Natural killer cell (primary cell): ENCODE measurements at places on chromosomes 12 and 14. TPM values are rescaled to one million over a fixed set of nuclear protein-coding genes. Genes with fewer than 3 reads are reported as not detected.

DNA sequence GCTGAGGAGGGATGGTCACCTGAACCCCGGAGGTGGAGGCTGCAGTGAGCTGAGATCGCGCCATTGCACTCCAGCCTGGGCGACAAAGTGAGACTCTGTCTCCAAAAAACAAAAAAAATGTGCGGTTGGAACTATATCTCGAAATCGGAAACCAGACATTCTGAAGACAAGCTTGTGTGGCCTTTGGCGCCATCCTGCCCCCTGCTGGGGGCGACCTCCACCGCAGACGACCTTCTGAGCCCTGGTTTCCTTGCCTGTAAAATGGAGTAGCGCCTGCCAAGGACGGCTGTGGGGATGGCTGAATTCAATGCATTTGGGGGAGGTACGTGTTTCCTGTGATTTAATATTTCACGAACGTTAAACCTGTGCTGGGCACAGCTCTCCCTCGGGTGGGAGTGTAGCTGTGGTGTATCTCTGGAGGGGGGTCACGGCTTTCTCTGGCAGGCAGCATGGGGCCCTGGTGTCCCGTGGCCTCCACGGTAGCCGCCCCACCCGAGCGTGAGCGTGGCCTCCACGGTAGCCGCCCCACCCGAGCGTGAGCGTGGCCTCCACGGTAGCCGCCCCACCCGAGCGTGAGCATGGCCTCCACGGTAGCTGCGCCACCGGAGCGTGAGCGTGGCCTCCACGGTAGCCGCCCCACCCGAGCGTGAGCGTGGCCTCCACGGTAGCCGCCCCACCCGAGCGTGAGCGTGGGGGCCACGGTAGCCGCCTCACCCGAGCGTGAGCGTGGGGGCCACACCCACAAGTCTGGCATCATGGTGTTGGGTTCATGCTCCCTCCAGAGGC lies 55.3 kb downstream of the LRCOL1 start:
- H3K4me3 ChIP-seq: no peak overlapping the region
- peaks cover 2% of the 10 kb centered on the region for H3K36me3 ChIP-seq

Gene CSRP2
- not detected for total RNA-seq

Gene CISTR
- not detected for total RNA-seq

Gene SERPINA10
- total RNA-seq: not detected

GRCh38 chr14:43894534-43894933 lies 612.5 kb downstream of the FSCB start:
- H3K4me3 ChIP-seq: no peak overlapping the region
- DNase-seq: peak; percentile 3
- no peaks in the 10 kb centered on the region for H3K36me3 ChIP-seq
- H3K27me3 ChIP-seq: no peaks in the 10 kb centered on the region
- no peaks in the 10 kb centered on the region for H3K4me1 ChIP-seq
- no peak overlapping the region for H3K27ac ChIP-seq

- H3K27ac ChIP-seq: no peak overlapping the region
- no peak overlapping the region for H3K4me3 ChIP-seq
- no peaks in the 10 kb centered on the region for H3K4me1 ChIP-seq
- no peaks in the 10 kb centered on the region for H3K27me3 ChIP-seq
These were observed 34.1 kb upstream of the CHGA start for GRCh38 chr14:92888896-92889295.

Gene TDRD9
- 1.4 TPM for total RNA-seq

Gene CELA1
- 0.53 TPM for total RNA-seq

DNA sequence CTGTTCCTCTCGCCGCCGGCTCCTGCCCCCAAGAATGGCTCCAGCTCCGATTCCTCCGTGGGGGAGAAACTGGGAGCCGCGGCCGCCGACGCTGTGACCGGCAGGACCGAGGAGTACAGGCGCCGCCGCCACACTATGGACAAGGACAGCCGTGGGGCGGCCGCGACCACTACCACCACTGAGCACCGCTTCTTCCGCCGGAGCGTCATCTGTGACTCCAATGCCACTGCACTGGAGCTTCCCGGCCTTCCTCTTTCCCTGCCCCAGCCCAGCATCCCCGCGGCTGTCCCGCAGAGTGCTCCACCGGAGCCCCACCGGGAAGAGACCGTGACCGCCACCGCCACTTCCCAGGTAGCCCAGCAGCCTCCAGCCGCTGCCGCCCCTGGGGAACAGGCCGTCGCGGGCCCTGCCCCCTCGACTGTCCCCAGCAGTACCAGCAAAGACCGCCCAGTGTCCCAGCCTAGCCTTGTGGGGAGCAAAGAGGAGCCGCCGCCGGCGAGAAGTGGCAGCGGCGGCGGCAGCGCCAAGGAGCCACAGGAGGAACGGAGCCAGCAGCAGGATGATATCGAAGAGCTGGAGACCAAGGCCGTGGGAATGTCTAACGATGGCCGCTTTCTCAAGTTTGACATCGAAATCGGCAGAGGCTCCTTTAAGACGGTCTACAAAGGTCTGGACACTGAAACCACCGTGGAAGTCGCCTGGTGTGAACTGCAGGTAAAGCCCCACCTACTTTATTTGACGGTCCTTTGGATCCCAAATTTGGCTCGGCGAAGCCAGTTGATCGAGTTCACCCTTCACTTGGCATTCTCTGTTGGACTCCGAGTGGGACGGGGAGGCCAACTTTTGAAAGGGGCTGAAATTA lies 1.5 kb downstream of the WNK1 start:
- no peaks in the 10 kb centered on the region for H3K27me3 ChIP-seq
- peak overlapping the region; percentile 62 for H3K4me3 ChIP-seq
- H3K36me3 ChIP-seq: no peaks in the 10 kb centered on the region

GRCh38 chr12:68958322-68958721 lies 25.4 kb upstream of the CPM start:
- no peak for DNase-seq
- no peak overlapping the region for H3K4me3 ChIP-seq
- H3K36me3 ChIP-seq: no peaks in the 10 kb centered on the region
- no peaks in the 10 kb centered on the region for H3K4me1 ChIP-seq
